ENCODE measurements at places on chromosomes 16 and 17.

DNA sequence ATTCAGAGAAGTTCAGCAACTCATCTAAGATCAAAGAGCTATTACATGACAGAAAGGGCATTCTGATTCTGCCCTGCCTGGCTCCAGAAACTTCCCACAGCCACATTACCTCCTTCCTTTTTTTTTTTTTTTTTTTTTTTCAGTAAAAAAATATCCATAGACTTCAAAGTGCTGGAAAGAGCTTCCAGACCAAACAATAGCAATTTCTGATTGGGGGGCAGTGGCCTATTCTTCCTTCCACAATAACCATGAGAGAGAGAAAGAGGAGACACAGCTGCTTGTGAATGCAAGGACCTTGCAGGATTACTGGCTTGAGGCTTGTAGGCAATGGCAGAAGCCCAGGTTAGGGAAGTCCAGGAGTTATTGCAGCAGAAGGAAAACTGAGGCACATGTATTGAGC, 151.0 kb upstream of the TOX3 start:
- DNase-seq = no peak

GRCh38 chr17:7022781-7023571, at the start of gene BCL6B:
Gene BCL6B, plus strand, starts transcription at chr17:7023050. Its CDS starts 622 bp downstream, at chr17:7023672.
- no peak for DNase-seq

DNA sequence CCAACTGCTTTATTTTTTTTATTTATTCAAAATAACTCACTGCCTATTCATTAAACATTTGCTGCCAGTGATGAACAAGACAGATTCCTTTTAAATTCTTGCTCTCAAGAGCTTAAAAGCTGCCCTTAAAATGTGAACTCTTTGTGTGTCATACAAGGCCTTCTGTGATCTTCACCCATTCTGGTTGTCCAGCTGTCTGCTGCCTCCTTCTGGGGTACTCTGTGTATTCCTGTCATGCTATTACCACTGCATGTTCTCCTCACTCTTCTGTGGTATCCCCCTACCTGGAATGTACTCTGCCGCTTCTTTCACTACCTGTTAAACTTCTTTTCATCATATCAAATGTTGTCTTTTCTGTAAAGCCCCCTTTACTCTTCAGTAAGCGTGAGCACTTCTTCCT, 165.8 kb downstream of the CHD9 start:
- no peak for DNase-seq

DNA sequence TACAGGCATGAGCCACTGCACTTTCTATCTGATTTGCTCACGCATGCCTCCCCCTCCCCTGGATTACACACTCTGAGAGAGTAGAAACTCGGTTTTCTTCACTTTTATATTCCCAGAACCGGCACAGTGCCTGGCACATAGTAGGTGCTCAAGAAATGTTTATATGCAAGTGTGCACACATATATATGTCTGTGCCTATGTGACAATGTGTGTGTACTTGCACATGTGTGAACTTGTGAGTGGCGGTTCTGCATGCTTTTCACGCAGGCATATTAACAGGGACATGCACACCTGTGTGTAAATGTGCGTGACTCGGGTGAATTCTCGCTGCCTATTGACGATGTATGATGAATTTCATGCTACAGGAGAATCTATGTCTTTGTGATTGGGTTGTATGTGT, 22.1 kb upstream of the IL21R start:
- DNase-seq = no peak

GRCh38 chr16:9384141-9384540, 292.7 kb downstream of the HAPSTR1 start:
- no peak for DNase-seq

- DNase-seq = no peak
Observed at GRCh38 chr16:4769306-4769638, 2.3 kb upstream of the ZNF500 start.

DNA sequence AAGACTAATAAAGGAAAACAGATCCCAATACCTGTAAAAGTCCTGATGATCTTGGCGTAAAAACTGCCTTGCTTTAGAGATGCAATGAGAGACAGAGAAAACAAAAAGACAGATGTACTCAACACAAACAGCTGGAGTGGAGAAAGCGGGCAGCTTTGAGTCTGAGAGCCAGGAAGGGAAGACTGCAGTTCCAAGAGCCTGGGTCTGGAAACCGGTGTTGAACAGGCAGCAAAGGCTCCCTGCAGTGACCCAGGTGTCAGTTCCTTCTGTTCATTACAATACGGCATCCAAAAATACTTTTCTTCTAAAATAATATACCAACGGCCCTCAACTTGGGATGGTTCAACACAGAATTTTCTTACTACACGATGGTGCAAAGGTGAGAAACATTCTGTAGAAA, 29.6 kb downstream of the VPS53 start:
- DNase-seq = no peak

DNA sequence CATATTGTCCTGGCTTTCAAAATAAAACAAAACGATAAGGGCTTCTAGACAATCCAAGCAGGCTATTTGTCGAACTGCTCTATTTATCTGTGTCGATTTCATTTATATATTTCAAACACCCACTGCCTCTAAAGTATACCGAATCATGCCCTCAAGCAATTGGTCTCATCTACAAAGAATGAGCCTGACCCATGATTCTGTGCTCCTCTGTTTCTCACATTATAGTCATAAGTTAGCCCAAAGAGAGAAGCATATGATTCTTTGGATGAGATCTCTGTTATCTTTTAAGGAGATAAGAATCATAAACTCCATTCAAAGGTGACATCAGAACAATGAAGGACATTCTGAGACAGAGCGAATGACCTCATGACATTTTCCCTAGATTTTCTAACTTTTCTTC, 191.1 kb downstream of the MAP2K6 start:
- DNase-seq = no peak

GRCh38 chr16:80666378-80667250, 125.8 kb downstream of the DYNLRB2 start:
- no peak for DNase-seq

All from Jurkat, Clone E6-1 (cell line).